ENCODE measurements at places on chromosomes 1 and 21.
A peak's percentile ranks its signal among the peaks of the same experiment; 100 is the strongest.

DNA sequence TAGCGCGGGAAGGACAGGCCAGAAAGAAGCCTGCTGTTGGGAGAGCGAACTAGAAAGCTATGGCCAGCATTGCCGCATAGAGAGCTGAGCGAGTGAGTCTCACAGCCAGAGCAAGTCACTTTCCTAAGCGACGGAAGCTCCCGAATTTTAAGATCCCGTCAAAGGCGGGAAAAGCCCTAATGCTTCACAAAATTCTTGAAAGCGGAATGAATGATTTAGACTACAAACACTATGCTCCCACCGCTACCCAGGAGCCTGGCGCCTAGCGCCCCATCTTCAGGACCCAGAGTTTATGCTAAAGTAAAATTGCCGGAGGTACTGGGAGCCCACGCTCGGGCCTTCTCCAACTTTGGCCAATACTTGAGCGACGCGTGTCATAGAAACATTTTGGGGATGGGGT is 409.9 kb upstream of the ESRRG start:
- no peak for DNase-seq

DNA sequence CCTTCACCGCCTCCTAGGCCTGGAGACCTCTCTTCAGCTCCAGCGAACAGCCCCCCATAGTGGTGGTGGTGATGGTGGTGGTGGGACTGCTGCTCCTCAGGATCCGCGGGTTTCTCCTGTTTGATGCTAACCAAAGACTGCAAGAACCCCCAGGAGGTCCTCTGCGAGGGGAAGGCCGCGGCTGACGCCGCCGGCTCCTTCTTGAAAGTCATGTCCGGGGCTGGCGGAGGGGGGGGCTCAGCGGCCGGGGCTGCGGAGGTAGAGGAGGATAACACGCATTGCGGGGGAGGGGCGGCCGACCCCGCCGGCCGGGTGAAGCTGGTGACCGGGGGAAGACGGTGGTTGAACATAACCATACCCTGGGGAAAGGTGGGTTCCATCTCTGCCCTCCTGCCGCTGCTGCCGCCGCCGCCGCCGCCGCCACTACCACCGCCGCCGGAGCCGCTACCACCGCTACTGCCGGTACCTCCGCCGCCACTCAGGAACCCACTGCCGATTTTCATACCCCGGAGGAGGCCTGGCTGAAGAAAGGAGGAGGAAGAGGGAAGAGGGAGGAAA is 554 bp downstream of the ZNF281 start:
- DNase-seq: peak; percentile 23

- no peak for DNase-seq
Observed at GRCh38 chr1:106954661-106955229, 101.7 kb upstream of the PRMT6 start.

DNA sequence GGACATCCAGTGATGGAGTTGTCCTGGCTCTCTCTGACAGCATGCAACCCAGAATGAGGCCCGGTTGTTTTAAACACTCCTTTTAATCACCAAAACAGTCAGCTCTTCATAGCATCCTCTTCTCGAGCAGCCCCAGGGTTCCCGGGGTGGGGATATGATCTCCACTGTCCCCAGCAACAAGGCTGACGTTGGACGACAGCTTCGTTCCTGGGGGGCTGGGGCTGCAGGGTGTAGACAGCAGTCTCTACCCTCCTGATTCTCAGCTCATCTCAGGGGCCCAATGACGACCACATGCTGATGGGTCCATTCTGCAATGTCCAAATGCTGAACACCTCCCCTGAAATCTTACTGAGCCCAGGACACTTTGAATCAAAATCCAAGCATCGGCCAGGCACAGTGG is 27.0 kb downstream of the TRIM11 start:
- no peak for DNase-seq

- no peak for DNase-seq
Observed at GRCh38 chr21:35933466-35933865, 126.9 kb downstream of the SETD4 start.

GRCh38 chr1:8873506-8874229 is 4.8 kb downstream of the ENO1 start:
- peak; percentile 77 for DNase-seq

GRCh38 chr1:17447501-17447992 is 8.1 kb upstream of the RCC2 start:
- no peak for DNase-seq

DNA sequence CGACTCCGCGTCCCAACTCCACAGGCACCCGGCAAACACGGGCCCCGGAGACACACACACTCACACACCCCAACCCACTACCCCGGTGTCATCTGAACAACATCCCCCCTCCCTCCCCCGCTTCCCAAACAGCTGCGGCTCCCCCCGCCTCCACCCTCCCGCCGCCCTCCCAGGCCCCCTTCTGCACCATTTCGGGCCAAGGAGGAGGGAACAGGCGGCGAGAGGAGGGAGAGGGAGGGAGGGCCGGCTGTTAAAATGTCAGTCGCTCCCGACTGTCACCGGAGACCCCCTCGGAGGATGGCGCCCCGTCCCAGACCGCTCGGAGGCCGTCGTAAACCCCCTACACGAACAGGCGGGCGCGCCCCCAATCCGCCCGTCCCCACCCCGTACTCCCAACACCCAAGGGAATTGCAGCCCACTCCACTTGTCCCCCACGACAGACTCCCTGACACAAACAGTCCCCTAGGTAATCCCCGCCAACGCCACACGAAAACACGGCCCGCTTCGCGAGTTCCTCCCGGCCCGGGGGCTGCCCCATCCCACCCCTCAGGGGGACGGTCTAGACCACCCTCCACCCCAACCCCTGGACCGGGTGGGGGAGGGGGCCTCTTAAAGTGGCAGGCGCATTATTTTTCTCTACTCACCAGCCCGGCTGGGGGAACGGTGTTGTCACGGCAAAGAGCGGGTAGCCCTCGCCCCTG is 583 bp downstream of the MEF2D start:
- no peak for DNase-seq

DNA sequence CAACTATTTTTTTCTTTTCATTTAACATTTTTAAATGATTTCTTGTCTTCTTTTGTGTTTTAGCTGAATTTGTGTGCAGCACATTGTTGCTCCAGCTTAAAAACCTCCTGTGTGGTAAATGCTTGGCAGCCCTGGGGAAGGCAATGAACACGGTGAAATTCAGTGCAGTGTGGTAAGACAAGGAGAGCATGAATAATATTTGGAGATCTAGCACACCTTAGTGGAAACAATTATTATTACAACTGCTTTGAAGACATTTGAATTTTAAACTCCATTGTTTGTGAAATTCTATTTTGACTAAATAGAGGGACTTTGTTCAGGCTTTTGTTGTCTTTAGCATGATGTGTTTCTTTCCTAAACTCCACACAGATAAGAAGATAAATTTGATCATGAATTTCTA is 242.6 kb upstream of the CXADR start:
- no peak for DNase-seq

DNA sequence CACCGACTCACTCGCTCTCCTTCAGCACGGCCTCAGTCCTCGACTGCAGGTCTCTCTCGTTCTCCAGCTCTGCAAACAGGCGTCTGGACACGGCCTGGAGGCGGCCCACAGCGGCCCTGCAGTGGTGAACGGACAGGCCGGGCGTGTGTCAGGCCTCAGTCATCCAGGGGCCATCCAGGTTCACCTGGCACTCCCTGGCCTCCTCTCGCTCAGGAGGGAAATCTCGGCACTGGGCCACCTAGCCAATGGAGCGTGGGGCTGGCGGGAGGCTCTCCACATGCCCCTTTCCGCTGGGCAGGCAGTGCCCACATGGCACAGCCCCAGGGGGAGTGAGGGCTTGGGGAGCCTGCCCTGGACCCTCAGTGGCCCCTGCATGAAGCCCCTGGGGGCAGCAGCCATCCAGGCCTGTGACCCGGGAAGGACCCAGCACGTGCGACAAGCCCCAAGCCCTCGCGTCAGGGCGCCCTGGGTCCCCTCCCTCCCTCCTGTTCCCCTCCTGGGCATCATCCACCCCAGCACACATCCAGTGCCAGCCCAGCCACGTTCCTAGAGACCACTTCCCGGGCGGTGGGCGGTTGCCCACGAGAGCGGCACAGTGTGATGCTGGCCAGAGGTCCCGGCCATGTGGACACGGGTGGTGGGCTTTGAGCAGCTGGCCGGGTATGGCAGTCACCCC is 18.1 kb downstream of the CFAP74 start:
- DNase-seq: no peak

DNA sequence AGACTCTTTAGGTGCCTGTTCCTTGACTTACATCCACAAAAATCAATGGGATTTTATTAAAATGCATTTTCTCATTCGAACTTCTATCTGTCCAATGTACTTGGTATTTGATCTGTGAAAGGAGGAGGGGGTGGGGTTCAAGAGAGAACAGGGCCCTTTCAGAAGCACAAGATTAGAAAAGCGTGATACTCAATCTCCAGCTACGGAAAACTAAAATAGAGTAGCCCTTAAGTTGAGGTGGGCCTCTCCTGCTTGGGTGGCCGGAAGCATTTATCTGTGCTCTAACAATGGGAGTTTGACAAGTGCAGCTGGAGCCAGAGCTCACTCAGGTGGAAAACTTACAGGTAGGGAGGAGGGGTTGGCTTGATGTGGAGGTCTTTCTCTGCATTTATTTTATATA is 462 bp upstream of the RXRG start:
- no peak for DNase-seq

DNA sequence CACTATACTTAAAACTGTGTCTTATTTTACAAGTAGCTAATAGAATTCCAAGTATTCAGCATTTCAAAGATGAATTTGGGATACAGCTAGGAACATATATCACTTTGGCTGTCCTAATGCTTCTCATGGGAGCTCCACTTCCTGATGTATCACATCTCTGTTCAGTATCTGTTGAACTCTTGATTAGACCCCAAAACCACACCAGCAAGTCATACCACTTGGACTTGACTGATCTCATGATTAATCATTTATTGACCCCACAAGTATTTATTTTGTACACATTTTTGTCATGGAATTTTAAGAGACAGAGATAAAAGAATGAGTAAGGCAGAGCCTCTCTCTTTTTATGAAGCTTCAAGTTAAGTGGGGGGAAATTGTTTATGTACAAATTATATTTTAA is 30.0 kb downstream of the TMPRSS15 start:
- no peak for DNase-seq

DNA sequence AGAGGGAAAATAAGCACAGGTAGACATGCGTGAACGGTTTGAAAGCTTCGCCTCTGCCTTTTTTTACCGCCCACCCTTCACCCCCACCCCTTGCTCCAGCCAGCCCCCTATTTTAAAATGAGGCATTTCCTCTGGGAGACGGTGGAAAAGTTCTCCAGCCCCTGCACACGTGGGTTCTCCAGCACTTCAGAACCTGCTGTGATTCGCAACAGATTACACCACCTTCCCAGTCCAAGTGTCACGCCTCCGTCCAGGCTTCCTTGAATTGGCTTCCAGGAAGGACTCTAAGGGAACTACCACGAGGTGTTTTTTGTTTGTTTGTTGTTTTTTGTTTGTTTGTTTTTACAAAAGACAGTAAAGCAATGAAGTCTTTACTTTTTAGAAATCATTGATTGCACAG is 2.6 kb downstream of the LRRC7 start:
- DNase-seq: no peak

- no peak for DNase-seq
Observed at GRCh38 chr1:235532360-235532759, 28.1 kb upstream of the B3GALNT2 start.

DNA sequence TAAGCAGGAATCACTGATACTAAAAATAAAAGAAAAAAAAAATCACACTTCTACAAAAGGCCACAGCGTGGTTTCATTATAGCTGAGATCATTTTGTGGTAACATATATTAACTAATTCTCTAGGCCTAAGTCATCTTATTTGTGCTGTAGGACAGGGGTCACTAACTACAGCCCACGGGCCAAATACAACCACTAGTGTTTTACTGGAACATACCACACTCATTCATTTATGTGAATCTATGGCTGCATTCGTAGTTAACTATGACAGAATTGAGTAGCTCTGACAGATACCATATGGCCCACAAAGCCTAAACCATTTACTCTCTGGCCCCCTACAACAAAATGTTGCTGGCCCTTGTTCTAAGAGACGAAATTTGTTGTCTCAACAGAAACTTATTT is 224.4 kb downstream of the VAV3 start:
- no peak for DNase-seq

DNA sequence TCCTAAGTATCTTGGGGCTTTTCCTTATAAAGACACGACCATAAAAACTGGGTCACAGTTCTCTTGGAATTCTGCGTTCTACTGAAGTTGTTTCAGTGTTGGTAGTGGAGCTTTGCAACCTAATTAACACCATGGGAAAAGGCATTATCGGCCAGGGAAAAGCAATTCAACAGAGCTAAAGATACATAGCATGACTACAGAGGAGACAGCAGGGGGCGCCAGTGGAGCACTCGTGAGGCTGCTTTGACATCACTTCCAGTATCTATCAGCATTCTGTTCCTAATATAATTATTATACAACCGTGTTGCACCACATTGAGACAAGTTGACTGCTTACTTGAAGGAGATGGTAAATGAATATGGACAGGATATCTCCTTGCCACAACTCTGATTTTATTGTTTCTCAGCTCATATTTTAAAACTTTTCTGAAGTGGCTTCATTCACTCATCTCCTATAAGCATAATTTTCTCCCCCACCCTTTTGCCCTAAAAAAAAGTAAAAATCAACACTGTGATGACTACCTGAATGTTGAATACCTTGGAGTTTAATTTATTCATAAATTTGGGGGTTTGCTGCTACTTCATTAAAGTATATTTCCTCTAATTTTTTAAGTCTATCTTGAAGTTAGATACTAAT is 39.4 kb downstream of the ZP4 start:
- peak; percentile 13 for DNase-seq

- DNase-seq: no peak
Observed at GRCh38 chr1:248348475-248348874, at the start of gene OR14C36. Gene OR14C36 (plus strand): TSS chr1:248348775. CDS start chr1:248348775, 0 bp downstream.

- DNase-seq: no peak
Observed at GRCh38 chr1:243270097-243270864, 14.4 kb downstream of the SDCCAG8 start.

DNA sequence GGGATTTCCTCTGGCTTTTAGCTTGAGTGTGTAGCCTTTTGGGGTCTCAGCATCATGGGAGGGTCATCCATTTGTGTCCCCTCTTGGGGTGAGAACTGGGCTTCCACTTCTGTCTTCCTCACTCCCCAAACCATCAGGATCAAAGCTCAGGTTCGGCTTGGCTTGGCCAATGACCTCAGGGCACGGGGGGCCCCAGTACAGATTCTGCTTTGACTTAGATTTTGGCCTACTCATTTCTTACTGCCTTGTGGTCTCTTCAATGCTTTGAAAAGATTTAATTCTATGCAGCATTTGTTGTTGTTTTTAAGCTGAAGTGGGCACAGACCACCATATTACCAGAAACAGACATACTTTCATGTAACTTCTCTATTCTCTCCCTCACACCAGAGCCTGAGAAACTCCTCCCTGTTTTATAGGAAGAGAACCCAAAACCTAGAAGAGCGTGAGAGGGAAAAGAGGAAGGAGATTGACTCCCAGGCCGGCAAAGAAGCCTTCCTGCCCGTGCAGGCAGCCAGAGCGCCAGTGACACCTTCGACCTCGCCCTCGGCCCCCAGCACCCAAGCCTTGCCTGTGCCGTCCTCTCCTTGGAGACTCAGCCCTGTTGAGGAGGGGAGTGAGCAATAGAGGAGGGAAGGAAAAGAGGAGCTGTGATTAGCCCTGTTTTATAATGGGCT is 1.9 kb upstream of the S100A3 start:
- DNase-seq: no peak

GRCh38 chr1:37948166-37948565 is 1.3 kb upstream of the INPP5B start:
- no peak for DNase-seq

GRCh38 chr1:9426291-9426711 is 113.0 kb upstream of the SLC25A33 start:
- DNase-seq: peak; percentile 48

- DNase-seq: no peak
Observed at GRCh38 chr1:118143831-118144230, 41.2 kb downstream of the SPAG17 start.
